KBM-7 (cell line): ENCODE measurements at places on chromosomes 1 and 21.

GRCh38 chr1:26112407-26112775, 767 bp downstream of the PDIK1L start:
- DNase-seq, result peak; percentile 39

GRCh38 chr1:229553621-229554130, 4.8 kb downstream of the ABCB10 start:
- no peak for DNase-seq

DNA sequence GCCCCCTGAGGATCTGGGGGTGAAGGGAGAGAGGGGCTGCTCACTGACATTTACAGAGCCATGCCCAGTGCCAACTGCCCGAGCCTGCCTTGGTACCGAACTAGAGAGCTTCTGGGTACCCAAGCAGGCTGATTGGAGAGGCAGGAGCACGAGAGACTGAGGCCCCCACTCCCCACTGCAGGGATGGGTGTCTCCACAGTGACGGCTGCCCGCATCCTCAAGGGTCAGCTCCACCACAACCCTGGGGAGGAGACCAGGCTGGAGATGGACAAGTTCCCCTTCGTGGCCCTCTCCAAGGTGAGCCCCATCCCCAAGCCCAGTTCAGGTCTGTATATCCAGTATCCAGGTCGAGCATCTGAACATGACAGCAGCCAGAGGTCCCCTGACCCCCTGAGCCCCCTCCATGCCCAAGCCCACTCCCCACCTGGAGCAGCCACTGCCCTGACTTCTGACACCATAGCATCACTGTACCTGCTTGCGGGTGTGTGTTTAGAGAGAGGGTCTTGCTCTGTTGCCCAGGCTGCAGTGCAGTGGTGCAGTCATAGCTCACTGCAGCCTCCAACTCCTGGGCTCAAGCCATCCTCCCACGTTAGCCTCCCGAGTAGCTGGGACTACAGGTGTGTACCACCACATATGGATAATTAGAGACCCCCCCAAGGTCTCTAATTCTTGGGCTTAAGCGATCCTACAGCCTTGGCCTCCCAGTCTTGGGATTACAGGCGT, 51.9 kb downstream of the ALPL start:
- no peak for DNase-seq

GRCh38 chr1:20202166-20202565, 15.8 kb upstream of the PLA2G2C start:
- no peak for DNase-seq

GRCh38 chr1:33322109-33322508, 1.2 kb upstream of the A3GALT2 start:
- no peak for DNase-seq

DNA sequence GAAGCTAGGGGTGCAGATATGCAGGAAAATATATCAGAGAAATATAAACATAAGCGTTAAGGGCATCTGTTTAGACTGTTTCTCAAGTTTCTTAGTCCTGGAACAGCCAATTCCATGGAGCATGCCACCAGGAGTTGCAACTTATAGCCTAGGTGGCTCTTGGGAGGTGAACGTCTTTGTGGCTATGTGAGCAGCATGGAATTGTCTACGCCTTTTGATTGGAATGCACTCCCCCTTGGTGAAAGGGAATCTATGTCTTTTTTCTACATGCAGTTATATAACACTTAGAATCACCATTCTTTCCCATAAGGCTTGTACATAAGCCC, 12.4 kb downstream of the RCSD1 start:
- no peak for DNase-seq

DNA sequence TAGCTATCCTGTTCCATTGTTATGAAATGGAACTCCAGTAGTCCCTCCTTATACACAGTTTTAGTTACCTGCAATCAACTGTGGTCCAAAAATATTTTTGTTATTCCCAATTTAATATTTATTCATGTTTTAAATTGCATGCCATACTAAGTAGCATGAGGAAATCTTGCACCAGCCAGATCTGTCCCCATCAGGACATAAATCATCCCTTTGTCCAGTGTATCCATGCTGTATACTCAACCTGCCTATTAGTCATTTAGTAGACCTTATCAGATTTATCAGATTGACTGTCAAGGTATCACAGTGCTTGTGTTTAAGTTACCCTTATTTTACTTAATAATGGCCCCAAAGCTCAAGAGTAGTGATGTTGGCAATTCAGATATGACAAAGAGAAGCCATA, 207.9 kb upstream of the DMRTA2 start:
- no peak for DNase-seq

- peak; percentile 62 for DNase-seq
Measured at GRCh38 chr21:44865561-44866280, 7.8 kb downstream of the PTTG1IP start.

DNA sequence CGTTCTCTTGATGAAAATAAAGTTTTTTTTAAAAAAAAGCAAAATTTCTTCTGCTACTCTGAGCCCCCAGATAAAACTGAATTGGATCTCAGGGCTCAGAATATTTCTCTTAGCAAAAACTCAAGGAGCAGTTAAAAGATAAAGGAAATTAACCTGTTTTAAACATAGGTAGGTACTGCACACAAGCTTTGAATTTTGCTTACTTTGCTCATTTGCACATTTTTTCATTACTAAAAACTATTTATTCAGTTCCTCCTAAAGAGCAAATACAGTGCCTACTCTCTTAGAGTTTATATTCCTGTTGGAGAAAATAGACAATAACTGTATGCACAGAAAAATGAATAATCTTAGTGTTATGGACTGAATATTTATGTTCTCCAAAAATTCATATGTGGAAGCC, 13.0 kb upstream of the TNFSF4 start:
- DNase-seq, result no peak

- no peak for DNase-seq
Measured at GRCh38 chr1:200172311-200172710, 144.8 kb downstream of the NR5A2 start.

- DNase-seq, result no peak
Measured at GRCh38 chr1:26360807-26361604, 7.1 kb upstream of the CRYBG2 start.

DNA sequence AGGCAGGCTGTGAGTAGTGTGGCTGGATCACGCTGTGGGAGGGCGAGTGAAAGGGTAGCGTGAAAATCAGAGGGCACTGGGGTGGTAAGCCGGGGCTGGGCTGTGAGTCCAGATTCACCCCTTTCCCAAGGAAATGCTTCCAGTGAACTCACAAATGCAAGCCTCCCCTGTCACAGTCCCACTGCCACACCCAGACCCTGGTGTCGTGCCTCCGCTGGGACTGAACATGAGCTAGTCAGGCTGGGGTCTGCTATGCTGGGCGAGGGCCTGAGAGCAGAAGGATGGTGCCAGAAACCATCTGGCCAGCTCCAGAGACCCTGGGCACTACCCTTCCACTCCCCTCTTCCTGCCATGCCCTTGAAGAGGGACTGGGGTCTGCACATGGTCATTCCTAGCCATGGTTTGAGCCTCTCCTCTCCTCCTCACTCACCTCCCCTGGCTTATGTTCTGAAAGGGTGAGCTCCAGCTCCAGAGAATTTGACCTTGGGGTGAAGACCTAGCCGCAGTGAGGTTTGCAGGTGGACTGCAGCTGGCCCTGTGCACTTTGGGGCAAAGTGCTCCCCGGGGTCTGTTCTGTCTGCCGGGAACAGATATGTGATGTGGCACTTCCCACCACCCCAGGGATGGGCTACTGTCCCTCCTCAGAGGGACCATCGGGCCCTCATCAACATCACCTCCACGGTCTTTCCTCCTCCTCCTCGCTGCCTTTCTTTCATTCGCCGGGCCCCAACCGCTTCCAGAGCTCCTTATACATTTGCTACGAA, 365.6 kb downstream of the RPS6KC1 start:
- no peak for DNase-seq

- peak; percentile 91 for DNase-seq
Measured at GRCh38 chr1:54488065-54488750, 59.8 kb upstream of the ACOT11 start.

- DNase-seq, result no peak
Measured at GRCh38 chr1:241475671-241476070, 43.9 kb downstream of the FH start.

DNA sequence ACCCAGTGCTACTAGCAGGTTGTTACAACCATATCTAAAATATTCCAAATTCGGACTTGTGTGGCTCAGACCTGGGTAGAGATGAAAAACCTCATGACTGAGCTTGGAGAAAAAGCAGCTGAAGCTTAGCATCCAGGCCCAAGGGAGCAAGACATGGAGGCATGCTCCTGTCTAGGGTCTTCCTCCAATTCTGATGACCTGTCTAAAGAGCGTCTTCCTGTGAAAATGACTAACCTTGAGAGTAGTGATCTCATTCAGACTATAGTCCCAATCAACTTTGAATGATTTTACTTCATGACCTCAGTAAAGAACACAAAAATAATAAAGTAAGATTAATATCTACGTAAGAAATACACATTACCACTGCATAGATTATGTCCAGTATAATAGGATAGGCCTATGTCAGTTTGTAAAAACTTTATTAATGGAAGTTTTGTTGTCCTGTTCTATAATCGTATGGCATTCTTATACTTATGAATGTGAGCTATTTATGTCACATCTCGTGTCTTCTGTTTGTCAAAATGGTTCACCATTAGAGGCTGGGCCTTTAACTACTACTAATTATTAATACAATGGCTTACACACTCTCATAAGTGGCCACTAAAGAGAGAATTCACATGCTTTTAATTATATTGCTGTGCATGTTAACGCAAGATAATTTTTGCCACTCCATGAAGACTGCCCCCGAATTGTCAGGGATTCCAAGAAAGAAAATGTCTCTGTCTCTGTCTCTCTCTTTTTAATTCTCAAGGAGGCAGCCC, 201.3 kb downstream of the NCAM2 start:
- DNase-seq, result no peak

- DNase-seq, result peak; percentile 29
Measured at GRCh38 chr1:92482665-92483609, 3.8 kb downstream of the GFI1 start.

DNA sequence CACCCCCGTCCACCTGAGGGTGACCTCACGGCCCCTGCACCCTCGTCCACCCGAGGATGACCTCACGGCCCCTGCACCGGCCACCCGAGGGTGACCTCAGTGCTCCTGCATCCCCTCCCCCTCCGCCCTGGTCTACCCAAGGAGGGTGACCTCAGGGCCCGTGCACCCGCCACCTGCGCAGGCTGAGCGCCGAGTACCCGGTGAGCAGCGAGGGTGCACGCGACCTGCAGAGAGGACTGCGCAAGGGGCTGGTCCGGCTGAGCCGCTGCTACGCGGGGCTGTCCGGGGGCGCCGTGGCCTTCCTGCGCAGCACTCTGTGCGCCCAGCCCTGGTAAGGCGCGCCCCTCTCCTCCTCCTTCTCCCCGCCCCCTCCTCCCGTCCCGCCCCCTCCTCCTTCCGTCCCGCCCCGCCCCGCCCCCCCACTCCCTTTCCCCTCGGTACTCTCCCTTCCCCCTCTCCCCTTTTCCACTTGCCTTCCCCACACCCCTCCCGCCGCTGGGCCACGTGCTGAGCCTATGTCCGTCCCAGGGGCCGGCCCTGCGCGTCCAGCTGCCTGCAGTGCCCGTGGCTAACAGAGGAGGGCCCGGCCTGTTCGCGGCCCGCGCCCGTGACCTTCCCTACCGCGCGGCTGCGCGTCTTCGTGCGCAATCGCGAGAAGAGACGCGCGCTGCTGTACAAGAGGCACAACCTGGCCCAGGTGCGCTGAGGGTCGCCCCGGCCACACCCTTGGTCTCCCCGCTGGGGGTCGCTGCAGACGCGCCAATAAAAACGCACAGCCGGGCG, 28.4 kb downstream of the TRIM11 start:
- DNase-seq, result peak; percentile 85

DNA sequence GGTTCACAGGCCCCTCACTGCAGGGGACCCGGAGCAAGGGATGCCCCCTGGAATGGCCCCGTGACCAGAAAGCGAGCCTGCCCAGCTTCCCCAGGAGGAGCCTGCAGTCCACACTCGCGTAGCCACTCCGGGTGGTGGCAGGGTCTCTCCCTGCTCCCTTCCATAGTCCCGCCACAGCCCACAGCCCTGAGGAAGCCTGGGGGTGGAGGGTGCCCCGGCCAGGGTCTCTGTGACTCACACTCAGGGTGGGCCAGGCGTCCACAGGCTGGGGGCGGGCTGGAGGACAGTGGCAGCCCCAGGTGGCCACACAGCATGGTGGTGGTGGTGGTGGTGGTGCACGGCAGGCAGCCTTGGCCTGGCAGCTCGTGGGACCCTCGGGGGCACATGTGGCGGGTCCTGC, 15.6 kb downstream of the YBEY start:
- DNase-seq, result no peak

GRCh38 chr1:87897481-87897880, 568.8 kb downstream of the LMO4 start:
- no peak for DNase-seq

GRCh38 chr1:207815913-207816291, 64.0 kb downstream of the CD46 start:
- DNase-seq, result no peak

GRCh38 chr21:15496911-15497310, 232.9 kb upstream of the USP25 start:
- DNase-seq, result no peak

GRCh38 chr21:36045993-36046392, 14.3 kb downstream of the SETD4 start:
- no peak for DNase-seq

DNA sequence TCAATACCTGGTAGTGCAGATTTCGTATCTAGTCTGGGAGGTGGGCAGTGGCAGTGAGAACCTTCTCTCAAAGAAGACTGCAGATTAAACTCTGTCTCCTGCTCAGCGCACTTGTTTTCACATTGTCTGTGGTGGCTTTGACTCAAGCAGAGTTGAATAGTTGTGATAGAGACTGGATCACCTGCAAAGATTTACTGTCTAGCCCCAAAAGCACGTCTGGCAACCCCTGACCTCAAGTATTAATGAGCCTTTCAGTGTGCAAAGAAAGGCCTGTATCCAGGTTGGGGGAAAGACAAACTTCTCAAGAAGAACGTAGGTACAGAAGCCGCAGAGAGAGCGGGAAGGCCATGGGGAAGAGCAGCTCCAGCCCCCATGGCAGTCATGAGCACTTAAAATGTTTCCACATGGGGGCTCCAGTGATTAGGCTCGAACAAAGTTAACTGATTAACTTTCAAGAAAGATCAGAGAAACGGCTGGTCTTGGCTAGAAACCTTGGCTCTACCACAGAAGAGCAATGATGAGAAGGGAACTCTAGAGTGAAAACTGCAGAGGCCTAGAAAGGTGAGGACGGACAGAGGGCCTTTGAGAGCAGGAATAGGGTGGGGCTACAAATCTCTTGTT, 15.2 kb downstream of the HENMT1 start:
- DNase-seq, result peak; percentile 41

GRCh38 chr1:166605137-166605536, 234.1 kb upstream of the POGK start:
- no peak for DNase-seq

GRCh38 chr1:8318436-8318835, 522 bp downstream of the SLC45A1 start:
- DNase-seq, result no peak
